ENCODE measurements at places on chromosomes 2 and 18. TPM values are rescaled to one million over a fixed set of nuclear protein-coding genes. Genes with fewer than 3 reads are reported as not detected.

DNA sequence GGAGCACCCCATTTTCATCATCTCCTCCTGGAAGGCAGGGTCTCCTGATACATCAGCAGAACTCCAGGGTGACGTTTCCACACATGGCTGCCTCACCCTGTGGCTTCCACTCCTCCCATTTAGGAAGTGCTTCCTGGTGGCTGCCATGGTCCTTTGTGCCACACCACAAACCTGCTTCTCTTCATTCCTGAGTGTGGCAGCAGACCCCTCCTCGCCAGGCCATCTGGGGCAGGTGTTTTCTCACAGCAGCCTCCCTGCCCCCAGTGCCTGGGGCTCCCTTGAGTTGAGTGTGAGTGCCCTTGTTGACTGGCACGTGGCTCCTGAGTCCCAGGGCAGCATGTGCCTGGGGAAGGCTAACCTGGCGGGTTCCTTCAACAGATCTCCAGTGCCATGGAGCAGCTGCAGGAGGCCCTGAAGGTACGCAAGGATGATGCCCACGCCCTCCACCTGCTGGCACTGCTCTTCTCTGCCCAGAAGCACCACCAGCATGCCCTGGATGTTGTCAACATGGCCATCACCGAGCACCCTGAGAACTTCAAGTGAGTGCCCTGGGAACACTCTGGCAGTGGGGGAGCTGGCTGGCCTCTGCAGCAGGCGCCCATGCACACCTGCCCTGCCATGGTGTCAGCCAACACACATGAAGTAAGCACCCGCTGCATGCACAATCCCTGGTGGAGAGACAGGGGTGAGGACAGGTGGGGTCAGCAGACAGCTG lies 113.4 kb upstream of the MCFD2 start:
- no peak for DNase-seq

DNA sequence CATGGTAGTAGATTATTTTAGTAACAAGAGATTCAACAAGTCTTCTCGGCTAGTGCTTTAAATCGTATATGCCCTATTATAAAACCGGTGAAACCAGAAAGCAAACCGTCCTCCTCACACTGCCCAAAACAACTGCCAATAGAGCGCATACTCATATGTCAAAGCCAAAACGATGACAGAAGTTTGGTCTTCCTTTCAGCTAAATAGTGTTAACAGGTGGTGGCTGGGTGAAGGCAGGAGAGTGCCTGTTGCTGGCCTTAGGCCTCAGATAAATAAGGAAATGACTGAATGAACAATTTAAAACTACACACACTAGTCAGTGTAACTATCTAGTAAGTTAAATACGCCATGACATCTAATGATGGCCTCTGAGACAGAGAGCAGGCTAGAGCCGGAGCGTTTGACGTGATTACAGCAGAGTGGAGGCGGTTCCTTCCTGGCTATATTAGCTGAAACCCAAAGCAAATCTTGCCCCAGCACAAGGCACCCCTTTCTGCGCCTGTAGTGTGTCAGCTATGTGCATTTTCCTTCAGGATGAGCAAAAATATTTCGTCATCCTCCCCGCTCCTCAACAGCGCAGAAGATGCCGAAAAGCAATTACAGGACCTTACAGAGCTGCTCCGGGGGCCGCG lies 1.6 kb downstream of the LONRF2 start:
- no peak for DNase-seq

DNA sequence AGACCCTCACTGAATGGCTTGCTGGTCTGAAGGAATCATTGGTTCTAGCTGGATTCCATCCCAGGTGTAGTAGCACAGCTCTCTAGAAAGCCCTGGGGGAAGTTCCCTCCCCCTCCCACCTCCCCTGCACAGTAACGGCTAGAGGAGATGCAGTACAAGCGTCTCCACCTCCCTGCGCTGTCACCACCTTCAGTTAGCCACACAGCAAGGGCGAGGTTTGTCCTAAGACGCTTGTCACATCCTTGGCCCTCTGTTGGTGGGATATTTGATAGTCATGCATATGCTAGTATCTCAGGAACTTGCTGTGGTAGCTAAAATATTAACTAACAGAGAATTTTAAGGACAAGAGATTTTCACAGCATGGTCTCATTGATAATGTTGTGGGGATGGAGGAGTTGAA lies 19.4 kb downstream of the TRAPPC12 start:
- no peak for DNase-seq

- DNase-seq, result no peak
Observed at GRCh38 chr2:30294133-30294532, 62.8 kb downstream of the LBH start.

- DNase-seq, result no peak
Observed at GRCh38 chr2:182918961-182919652, 52.7 kb upstream of the FRZB start.

DNA sequence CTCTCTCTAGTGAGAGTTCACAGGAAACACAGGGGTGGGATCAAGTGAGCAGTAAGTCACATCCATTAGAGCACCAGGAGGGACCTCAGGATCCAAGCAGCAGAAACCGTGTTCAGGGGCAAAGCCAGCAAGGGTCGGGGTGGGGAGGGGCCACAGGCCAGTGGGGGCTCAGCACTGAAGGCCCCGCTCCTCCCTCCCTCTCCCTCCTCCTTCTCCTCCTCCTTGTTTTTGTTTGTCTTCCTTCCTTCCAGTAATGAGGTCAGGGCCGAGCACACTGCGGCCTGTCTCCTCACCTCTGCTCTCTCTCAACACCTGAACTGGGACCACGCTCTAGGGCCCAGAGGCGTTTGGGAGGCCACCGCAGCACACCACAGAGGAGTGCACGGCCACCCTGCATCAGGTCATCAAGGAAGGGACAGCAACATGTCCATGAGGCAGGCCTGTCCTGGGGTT lies 20.9 kb downstream of the MTERF4 start:
- no peak for DNase-seq

GRCh38 chr2:46655551-46656436 lies 176.4 kb downstream of the TMEM247 start:
- no peak for DNase-seq

PXDN gene
- total RNA-seq, result 7.5 TPM

CNGA3 gene
- 1.7 TPM for total RNA-seq

CD226 gene
- total RNA-seq, result 3.5 TPM

POTEC gene
- not detected for total RNA-seq

AKAIN1 gene
- not detected for total RNA-seq

SCN1A gene
- total RNA-seq, result not detected
